SW 1271 (cell line): ENCODE measurements at places on chromosomes 13 and 19.

GRCh38 chr13:98050041-98050466, 92.8 kb upstream of the FARP1 start:
- peak; percentile 27 for DNase-seq

DNA sequence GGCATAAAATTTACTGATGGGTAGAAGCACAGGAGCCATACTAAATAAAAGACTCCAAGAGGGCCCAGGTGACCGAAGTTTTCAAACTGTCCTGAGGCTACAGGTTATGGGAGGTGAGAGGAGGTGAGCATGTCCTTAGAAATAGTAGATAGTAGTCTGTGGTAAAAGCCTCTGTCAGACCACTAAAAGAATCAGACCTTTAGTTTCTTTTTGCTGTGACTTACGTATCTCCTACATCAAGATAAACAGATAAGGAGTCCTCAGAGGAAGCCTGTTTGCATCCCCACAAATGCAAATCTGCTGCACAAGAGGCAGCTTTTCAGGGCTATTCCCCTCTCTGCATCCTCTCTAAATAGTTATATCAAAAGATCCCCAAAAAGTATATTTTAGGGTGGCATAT, 711.6 kb upstream of the SLITRK6 start:
- no peak for DNase-seq

GRCh38 chr13:30847650-30848307, 58.3 kb upstream of the MEDAG start:
- DNase-seq = no peak

GRCh38 chr13:31930901-31931522, 100.6 kb upstream of the FRY start:
- no peak for DNase-seq

DNA sequence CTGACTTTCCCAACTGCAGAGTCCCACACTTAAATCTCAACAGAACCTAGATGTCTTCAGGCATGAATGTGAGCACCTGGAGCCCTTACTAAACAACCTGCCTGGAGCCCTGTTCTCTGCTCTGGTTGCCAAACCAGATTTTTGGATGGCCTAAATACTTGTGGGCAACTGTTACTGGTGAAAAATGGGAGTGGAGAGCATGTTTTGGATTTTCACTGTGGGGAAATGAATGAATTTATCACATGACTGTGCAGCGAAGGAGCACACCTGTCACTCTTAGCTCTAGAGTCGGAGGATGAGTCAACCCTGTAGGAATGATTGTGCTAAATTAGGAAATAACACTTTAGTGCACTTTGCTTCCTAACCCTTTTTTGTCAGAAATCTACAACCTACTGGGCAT, 30.3 kb downstream of the SHISA2 start:
- DNase-seq = no peak

DNA sequence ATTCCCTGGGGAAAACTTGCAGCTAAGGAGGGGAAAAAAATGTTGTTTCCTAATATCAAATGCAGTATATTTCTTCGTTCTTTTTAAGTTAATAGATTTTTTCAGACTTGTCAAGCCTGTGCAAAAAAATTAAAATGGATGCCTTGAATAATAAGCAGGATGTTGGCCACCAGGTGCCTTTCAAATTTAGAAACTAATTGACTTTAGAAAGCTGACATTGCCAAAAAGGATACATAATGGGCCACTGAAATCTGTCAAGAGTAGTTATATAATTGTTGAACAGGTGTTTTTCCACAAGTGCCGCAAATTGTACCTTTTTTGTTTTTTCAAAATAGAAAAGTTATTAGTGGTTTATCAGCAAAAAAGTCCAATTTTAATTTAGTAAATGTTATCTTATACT, 33.6 kb downstream of the TNFSF11 start:
- DNase-seq = no peak

DNA sequence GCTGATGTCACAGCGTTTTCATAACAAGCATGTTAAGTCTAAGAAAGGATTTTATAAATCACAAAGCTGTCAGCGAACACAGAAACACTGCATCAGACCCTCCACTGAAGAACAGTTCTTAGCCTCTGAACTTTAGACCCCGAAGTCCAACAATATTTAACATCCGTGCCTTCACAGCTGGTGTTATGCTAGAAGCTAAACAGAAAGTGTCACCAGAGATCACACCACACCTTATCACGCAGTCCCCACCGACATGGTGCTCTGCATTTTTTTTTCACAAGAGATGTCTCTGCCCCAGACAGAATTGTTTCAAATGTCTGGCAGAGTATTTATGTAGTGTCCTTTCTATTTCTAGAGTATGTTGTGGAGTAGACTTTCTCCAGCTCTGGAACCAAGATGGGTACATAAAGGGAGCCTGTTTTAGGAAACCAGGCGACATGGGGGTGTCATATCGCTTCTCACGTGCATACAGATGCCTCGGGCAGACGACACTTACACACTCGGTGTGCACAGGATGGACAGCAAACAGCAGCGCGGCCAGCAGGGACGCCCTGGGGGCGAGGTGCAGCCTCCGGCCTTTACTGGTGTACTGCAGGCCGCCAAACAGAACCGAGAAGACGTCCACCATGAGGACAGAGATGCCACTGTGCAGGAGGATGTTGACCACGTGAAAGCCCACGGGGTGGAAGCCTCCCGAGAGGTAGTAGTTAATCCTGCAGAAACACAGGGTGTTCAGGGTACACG, 12.0 kb downstream of the TMTC4 start:
- DNase-seq = no peak

DNA sequence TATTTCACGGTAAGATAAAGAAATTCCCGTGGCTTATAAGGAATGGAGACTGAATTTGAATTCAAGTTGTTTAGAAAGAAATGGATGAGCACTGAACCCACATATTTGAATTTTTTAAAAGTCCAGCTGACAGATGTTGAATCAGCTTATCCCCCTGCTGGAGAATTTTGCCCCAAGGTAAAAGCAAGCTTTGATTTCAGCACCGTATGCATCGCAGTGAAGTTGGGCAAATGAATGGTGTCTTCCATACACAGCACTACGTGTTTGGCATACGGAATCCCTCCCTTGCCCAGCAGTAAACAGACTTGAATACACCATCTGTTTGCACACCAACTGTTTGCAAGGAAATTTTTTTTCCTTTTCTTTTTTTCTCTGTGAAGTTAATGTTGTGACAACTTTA, 77.5 kb upstream of the PEG3 start:
- no peak for DNase-seq

DNA sequence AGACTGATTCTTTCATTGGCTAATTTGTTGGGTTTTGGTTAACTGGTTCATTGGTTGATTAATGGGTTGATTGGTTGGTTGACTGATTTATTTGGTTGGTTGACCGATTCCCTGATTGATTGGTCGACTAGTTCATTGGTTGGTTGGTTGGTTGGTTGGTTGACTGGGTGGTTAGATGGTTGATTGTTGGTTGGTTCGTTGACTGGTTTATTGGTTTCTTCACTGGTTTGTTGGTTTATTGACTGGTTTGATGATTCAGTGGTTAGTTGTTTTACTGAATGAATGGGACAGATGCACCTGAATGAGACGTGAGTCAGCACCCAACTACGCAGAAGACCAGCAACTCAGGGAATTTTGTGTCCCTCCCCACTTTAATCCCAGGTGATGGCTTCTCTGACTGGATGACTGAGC, 2.7 kb upstream of the NUP62 start:
- DNase-seq = no peak

GRCh38 chr13:38386421-38386820, 36.8 kb downstream of the UFM1 start:
- DNase-seq = no peak

DNA sequence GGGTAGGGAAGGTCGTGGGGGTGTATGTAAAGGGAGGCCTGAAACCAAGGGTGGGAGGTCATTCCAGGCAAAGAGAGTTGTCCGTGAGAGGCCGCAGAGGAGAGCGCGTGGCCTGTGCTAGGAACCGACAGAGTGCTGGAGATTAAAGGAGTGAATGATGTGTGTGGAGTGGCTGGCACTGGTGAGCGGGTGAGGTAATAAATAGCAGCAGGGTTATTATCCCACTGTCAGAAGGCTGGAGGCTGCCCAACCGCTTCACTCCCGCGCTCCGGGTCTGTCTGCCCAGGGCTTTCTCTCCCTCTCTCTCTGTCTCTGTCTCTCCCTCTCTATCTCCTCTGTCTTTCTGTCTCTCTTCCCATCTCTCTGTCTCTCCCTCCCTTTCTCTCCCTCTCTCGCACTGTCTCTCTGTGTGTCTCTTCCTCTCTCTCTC, 17.4 kb downstream of the ZNF579 start:
- no peak for DNase-seq

DNA sequence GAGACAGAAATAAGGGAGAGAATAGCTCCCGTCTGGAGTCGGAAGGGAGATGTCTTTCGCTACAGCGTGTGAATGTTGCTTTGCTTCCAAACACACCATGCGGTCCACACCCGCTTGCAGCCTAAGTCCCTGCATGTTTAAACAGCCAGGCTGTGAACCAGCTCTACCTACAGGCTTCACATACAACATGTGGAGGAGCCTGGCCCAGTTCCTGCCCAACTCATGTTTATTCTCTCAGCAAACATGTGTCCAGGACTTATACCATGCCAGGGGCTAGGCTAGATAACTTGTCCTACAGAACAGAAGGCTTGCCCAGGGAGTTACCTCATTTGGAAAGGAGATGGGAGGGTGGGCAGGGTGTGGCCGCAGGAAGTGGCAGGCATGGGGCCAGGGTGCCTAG, 181.5 kb downstream of the FOXO1 start:
- no peak for DNase-seq

GRCh38 chr13:50576156-50576555, 267.3 kb downstream of the DLEU7 start:
- DNase-seq = no peak

GRCh38 chr19:44620667-44621066, 7.3 kb downstream of the IGSF23 start:
- DNase-seq = no peak

GRCh38 chr13:99995104-99995588, 13.6 kb downstream of the ZIC2 start:
- no peak for DNase-seq

DNA sequence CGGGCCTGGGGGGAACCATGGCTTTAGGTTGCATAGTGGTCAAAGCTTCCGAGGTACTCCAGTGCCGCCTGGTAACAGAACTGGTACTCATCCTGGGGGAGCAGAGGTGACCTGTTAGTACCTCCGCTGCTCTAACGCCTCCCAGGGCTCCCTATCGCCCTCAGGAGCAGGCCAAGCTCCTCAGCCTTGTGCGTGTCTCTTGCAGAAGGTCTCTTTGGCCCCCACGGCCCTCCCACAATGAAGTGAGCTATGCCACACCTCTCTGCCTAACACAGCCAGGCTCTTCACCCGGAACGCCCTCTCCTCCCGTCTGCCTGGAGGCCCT, 133.9 kb downstream of the PTPRS start:
- DNase-seq = no peak

- DNase-seq = no peak
Observed at GRCh38 chr13:23701636-23702035, 131.4 kb downstream of the TNFRSF19 start.

DNA sequence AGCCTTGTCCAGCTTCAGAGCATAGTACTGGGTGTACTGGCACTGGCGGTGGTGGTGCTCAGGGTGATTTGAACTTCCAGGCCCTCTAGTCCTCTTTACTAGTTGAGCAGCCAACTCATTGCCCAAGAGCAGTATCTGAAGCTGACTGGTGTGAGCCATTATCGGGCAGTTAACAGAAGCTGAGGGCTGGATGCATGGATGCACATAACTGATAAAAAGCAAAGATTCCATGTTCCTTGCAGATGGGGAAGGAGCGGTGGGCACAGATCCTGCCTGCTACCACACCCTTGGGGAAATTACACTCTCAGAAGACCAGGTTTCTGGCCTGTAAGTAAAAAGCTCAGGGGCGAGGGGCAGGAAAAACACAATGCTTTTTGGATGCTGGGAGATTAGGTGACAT, 499.4 kb upstream of the ARGLU1 start:
- DNase-seq = no peak
